PC-3 (cell line): ENCODE measurements at places on chromosomes 1 and 21.

DNA sequence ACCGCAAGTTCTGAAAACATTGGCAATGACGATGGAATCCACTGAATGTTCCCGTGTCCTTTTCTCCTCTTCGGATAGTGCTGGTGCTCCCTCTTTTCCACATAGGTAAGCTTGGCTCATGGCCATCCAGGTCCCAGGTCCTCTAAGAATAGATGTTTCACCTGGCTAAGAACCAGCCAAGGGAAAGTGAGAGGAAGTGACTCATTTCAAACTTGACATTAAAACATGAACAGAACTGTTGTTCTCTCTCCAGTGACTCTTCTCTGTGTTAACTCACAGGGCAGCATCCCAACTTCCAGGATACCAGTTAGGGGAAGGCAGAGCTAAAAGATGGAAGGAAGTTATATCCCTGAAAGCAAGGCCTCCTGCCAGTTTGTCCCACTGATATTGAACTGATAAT lies 493.8 kb upstream of the CHRM3 start:
- H3K4me3 ChIP-seq = no peak overlapping the region
- H3K36me3 ChIP-seq = no peaks in the 10 kb centered on the region
- H3K27me3 ChIP-seq = no peaks in the 10 kb centered on the region
- peak; percentile 96 for DNase-seq
- H3K27ac ChIP-seq = peak overlapping the region; percentile 69

GRCh38 chr1:215473943-215474342 lies 93.2 kb upstream of the KCTD3 start:
- no peak for DNase-seq
- H3K27ac ChIP-seq = no peak overlapping the region
- H3K27me3 ChIP-seq = no peaks in the 10 kb centered on the region
- peaks cover 31% of the 10 kb centered on the region for H3K4me1 ChIP-seq

- H3K27me3 ChIP-seq = peaks cover 77% of the 10 kb centered on the region
- H3K4me3 ChIP-seq = no peak overlapping the region
- H3K36me3 ChIP-seq = no peaks in the 10 kb centered on the region
- no peaks in the 10 kb centered on the region for H3K4me1 ChIP-seq
Observed at GRCh38 chr1:245245021-245245667, 90.4 kb downstream of the KIF26B start.

GRCh38 chr1:40247655-40248054 lies at the start of gene TMCO2:
Gene TMCO2 (plus strand): TSS chr1:40247937. CDS start chr1:40247994, 57 bp downstream.
- H3K27ac ChIP-seq = no peak within 1 kb of the TSS
- DNase-seq = no peak
- H3K4me1 ChIP-seq = peaks cover 25% of the 10 kb centered on the region
- no peak within 1 kb of the TSS for H3K4me3 ChIP-seq
- H3K36me3 ChIP-seq = no peaks in the 10 kb centered on the region

DNA sequence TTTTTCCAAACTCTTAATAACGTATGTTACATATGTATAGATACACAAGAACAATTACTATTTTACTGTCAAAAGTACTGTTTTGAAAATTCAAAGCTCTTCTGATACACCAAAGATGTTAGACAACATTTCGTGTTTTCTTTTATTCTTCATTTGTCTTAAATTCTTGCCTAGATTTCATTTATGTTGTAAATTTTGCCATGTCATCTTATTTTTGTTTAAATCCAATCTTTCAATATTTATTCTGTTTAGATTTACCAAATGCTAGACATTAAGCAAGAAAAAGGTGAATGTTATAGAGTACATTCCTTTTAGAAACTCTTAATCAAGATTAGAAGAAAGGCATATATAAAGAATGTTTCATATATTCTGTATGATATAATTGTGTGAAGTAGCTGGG lies 876.9 kb downstream of the KCNT2 start:
- no peaks in the 10 kb centered on the region for H3K4me1 ChIP-seq
- no peak overlapping the region for H3K27ac ChIP-seq
- H3K27me3 ChIP-seq = no peaks in the 10 kb centered on the region
- H3K4me3 ChIP-seq = no peak overlapping the region
- DNase-seq = no peak
- no peaks in the 10 kb centered on the region for H3K36me3 ChIP-seq
